ENCODE measurements at places on chromosomes 12 and 14.
A peak's percentile ranks its signal among the peaks of the same experiment; 100 is the strongest.

GRCh38 chr14:48849741-48850322 lies 736.3 kb downstream of the RPS29 start:
- no peak for DNase-seq

GRCh38 chr12:9856894-9857293 lies 12.3 kb downstream of the CLEC2B start:
- no peak for DNase-seq

DNA sequence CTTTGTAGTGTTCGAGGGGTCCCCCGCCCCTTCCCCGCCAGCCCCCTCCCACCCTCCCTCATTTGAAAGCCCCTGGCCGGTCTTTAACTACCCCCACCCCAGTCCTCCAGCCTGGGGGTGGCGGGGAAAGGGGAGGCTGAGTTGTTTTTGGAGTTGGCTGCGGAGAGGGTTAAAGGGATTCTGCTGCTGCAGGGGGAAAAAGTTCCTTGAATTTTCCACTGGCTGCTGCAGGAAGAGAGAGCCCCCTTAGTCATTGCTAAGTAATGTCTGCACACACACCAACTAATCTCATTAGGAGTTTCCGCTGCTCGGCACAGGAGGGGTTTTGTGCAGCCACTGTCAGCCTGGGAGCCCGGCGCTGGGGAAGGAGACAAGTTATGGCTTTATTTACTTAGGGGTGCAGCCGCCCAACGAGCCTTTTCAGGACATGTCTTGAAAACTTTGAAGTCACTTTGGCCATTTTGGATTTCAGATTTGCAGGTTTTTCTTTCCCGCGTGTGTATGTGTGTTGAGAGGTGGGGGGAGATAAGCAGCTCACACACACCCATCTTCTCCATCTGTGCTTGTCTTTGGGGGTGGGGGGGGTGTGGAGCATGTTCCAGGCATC lies 1.8 kb downstream of the ELK3 start:
- peak; percentile 33 for DNase-seq

- no peak for DNase-seq
Observed at GRCh38 chr12:12521888-12522287, 40.8 kb downstream of the DUSP16 start.

DNA sequence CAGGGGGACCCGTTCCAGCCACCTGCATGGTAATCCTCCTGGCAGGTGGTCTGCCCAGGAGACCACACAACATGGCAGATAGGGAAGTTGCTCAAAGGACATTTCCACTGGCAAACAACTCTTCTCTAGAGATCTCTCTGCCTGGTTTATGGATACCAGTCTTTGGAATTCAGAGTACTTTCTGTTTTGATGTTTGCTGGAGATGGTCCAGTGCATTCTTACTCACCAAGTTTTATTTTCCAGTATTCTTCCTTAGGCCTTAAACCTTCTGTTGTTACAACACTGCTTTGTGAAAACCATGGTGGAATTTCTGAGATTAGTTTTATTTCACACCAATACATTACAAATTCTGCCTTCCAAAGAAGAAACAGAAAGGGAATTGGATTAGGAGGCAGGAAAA lies 428.3 kb downstream of the FUT8 start:
- DNase-seq: no peak

- no peak for DNase-seq
Observed at GRCh38 chr14:58824796-58825195, 187.0 kb downstream of the DACT1 start.

DNA sequence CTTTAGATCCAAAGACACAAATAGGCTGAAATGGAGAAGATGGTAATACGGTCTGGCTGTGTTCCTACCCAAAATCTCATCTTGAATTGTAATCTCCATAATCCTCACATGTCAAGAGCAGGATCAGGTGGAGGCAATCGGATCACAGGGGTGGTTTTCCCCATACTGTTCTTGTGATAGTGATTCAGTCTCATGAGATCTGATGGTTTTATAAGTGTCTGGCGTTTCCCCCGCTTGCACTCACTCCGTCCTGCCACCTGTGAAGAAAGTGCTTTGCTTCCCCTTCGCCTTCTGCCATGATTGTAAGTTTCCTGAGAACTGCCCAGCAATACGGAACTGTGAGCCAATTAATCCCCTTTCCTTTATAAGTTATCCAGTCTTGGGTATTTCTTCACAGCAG lies 1795.5 kb upstream of the FLRT2 start:
- DNase-seq: no peak

GRCh38 chr12:58384196-58384595 lies 442.8 kb downstream of the ATP23 start:
- DNase-seq: no peak

DNA sequence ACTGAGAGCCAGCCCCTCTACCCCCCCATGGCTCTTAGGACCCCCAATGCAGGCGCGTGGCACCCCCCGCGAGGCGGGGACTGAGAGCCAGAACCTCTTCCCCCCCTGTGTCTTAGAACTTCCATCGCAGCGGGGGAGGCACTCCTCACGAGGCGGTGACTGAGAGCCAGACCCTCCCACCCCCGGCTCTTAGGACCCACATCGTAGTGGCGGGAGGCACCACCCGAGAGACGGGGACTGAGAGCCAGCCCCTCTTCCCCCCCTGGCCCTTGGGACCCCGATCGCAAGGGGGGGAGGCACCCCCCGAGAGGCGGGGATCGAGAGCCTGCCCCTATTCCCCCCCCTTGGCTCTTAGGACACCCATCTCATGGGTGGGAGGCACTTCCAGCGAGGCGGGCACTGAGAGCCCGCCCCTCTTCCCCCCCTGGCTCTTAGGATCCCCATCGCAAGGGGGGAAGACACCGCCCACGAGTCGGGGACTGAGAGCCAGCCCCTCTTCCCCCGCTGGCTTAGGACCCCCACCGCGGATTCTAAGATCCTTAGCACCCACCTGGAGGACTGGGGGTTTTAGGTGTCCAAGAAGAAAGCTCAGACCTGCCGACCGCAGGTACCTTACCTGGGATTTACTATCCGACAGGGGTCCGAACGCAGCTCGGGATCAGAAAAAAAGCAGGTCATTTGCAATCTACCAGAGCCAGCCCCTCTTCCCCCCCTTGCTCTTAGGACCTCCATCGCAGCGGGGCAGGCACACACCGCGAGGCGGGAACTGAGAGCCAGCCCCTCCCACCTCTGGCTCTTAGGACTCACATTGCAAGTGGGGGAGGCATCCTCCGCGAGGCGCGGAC lies 44.9 kb downstream of the DDX11 start:
- DNase-seq: peak; percentile 1

GRCh38 chr12:30970559-30971197 lies 44.1 kb downstream of the TSPAN11 start:
- no peak for DNase-seq

DNA sequence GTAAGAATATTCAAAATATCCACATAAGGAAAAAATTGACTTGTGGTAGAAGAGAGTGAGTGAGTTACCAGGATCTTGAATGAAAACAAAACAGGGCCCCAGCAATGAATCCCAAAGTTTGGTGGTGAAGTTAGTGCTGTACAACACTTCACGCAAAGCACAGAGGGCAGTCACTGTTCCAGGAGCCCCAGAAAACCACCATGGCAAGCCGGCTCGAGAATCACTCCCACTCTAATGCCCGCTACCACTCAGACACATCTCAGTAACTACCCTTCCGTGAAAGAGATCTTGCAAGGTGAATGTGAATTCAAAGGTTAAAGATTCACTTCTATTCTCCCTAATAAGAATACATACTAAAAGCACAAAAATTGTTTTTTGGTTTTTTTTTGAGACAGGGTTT lies 30.1 kb downstream of the CLIP1 start:
- DNase-seq: no peak

- no peak for DNase-seq
Observed at GRCh38 chr14:102493585-102493984, 16.0 kb downstream of the ANKRD9 start.

- peak; percentile 46 for DNase-seq
Observed at GRCh38 chr14:22549981-22550673, 38.9 kb downstream of the DAD1 start.

DNA sequence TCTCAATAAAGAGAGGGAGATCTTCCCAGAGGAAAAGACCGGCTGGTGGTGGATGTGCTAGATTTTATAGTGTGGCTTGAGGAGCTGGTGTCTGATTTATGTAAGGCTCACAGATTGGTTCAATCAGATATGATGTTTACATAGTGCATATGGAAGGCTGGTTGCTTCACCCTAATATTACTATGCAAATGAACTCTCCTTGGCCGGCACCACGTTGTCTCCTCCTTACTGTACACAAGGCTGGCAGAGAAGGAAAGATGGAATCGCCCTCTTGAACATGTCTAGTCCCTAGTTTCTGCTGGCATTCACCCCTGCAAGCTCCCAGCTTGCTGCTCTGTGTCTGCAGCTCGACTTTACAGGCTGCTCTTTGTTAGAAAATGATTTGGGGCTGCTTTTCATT lies 8.9 kb downstream of the FAM186A start:
- DNase-seq: no peak

GRCh38 chr14:61474701-61475100 lies 153.3 kb downstream of the PRKCH start:
- no peak for DNase-seq

DNA sequence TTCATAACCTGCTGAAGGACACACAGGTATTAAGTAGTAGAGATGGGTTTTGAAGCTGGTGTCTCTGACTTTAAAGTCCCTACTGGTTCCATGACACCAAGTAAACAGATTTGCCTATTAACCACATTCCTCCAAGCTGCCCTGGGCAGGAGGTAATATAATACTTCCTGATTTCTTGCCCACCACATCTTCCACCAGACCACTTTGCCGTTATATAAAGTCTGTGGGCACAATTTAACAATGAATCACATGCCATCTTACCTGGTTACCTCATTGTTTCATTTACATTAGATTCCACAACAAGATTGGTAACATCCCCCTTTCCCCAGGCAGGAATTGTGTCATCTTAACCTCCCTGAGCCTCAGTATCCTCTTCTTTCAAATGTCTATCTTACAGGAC lies 900 bp upstream of the LRRC23 start:
- DNase-seq: no peak

GRCh38 chr14:53152184-53152886 lies 788 bp downstream of the DDHD1 start:
- peak; percentile 74 for DNase-seq

GRCh38 chr14:94539181-94539580 lies 22.1 kb upstream of the SERPINA4 start:
- DNase-seq: no peak

DNA sequence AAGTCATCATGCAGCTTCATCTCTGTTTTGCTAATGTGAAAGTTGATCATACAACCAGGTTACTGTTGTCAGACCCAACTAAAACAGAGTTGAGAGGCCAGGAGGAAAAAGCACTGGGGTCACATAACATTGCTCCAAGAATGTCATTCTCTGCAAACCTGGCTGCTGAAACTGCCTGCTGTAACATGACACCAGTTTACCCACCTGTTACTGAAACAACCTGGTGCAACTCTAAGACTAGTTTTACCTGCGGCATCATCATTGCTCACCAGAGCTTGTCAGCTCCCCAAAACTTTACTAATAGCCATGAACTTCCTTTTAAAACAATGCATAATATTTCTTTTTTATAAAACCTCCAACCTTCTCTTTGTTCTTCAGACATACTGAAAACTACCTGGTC lies 30.7 kb upstream of the DEGS2 start:
- DNase-seq: no peak

DNA sequence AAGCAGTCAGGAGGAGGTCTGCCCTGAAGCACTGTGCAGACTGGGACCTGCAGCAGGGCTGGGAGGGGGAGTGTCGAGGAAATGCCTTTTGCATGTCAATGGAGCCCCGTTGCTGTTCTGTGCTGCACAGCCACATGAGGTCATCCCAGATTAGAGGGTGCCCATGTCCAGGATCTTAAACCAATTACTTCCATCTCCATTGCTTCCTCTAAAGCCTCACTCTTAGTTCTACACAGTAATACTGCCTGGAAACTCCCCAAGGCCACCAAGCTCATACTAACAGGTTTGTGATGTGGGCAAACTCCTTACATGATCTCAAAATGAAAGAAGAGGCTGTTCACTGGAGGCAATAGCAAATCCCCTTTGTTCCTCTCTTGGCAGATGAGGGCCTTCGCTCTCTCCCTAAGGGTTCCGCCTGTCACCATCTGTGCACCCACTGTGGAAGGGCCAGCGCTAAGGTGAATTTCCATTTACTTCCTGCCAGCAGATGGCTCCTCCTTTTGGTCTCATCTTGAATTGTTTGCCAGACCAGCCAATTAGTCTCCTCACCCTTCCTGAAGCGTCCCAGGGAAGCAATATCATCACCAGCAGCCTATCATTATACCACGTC lies 35.4 kb upstream of the LTA4H start:
- DNase-seq: no peak

GRCh38 chr12:110796952-110797351 lies 49.8 kb upstream of the CCDC63 start:
- no peak for DNase-seq

GRCh38 chr12:116672842-116673516 lies 64.9 kb downstream of the SPRING1 start:
- DNase-seq: peak; percentile 85

- no peak for DNase-seq
Observed at GRCh38 chr12:65157091-65157490, 12.3 kb upstream of the LEMD3 start.

GRCh38 chr12:53966085-53966384 lies 6.9 kb upstream of the HOXC11 start:
- no peak for DNase-seq

DNA sequence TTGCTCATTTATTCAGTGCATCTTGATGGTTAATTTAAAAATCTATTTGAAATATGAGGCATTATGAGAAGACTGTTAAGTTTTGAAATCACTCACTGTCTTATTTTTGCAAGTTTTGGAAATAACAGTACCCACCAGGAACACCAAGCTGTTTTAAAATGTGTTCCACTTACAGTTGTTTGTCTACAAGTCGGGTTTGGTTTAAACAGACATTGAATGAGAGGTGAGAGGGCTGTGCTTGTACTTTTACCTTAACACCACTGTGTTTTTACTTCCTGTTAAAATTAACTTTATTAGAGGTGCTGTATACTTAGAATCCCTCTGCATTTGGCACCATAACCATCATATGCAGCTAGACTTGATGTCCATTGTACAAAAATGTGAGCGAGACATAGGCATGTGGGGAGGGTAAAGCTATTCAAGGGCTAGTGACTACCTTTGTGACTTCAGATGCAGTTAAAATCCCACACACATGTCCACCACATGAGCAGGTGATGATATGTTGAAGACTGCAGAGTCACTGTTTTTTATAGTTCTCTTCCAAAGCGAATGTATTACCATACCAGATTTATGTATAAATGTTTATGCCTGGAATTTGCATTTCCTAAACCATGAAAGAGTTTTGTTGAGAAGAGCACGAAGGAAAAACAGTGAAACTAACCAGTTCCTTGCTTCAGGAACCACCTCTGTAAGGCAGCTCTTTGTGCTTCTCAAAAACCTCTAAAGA lies 12.9 kb downstream of the ELK3 start:
- DNase-seq: no peak
